ENCODE measurements at places on chromosomes 11 and 22.

DNA sequence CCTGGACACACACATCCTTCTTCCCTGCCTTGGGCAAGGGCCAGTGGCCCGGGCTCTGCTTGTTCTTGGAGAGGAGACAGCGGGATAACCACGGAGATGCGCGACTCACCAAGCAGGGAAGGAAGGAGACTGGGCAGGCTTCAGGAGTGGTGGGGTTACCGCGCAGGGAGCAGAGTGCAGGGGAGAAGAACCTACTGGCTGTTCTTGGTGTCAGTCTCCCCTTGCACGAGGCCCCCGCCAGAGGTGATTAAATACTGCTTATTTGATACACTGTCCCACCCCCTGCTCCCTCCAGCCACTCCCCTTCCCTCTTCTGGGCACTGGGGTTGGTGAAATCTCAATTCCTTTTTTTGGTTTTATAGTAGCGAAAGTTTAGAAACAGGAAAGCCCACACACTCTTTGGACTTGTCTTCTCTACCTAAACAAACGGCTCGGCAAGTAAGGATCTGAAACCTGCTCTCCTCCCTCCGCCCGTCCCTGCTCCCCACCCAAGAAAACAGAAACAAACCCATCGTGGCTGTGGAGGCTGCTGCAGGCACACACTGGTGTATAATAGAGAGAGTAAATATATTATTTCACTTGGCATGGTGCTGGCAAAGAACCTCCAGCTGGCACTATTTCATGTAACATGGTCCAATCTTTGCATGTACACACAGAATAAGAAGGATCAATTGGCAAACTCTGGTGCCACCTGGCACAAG lies 10.8 kb downstream of the LARGE2 start:
- no peak for DNase-seq

GRCh38 chr11:102662607-102663006 lies 37.5 kb upstream of the MMP20 start:
- no peak for DNase-seq

DNA sequence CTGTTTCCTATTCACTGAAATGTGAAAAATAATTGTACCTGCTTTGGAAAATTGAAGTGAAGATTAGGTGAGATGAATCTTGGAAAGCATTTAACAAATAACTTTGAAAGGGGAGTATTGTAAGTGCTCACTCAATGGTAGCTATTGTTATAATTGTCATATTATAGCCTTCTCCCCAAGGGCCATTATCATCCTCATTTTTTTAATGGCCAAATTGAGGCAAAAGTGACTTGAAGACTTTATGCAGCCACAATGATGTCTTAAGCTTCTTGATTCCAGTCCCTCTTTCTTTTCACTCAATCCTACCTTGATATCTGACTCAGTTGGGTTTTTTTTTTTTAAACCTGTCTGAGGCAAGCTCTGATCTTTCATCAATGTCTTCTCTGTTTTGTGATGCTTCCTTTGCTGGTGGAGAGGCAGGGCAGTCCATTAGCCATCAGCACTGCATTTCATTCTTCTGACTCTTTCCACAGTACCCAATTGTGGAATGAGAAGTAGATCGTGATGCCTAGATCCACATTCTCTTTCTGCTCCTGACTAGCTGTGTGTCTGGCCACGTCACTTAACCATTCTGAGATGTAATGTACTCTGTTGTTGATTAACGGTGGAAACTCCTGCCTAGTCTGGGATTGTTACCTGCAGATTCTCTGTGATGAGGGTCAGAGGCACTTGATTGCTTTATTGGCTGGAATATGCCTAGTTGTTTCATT lies 101.4 kb downstream of the DBX1 start:
- DNase-seq: no peak

DNA sequence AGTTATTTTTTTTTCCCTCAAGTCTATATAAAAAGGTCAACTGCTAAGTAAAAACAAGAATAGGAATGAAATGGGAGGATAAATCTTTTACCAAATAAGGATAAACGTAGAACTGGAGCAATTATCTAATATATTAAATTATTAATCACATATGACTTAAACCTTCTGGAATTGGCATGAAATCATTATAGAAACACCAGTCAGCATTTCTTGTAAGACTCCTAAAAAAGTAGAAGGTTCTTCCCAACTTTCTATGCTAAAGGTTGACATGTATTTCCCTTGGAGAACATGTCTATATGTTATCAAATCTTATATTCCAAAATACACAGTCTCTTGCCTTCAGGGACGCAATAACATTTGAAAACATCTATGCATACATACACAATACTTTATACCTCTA lies 143.2 kb downstream of the SBF2 start:
- DNase-seq: no peak

DNA sequence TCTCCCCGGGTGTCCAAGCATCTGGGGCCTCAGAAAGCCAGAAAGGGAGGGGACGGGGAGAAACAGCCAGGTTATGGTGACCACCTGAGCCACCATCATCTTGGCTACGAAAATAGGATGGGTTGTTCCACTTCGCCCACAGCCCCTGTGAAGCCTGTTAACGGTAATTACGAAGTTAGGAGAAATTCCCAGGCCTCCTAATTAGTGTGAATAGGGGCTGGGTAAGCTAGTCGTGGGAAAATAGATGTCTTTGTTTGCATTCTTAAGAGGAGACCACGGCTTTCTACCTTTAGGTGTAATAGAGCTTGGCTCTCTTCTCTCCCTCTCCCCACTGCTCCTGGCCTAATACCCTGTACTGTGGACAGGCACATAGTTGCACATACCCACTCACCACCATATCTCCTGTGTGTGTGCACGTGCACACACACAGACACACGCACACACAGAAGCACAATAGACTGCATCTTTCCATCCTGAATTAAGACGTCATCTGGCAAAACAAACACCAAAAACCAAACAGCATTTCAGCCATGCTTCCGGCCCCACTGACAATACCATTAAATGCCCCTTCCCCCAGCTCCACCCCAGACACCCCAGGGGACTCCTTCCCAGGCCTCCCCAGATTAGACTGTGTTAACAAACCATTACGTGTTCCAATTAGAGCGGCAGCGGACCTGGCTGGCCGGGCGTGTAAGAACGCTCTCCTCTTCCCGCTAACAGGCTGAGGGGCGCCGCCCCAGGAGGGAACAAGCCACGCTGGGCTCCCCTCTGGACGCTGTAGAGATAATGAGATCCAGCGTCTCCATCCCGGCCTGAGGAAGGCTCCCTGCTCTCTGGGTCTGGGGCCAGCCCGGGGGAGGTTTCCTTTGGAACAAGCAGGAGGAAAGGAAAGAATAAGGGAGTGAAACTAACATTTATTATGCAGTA lies 72.8 kb downstream of the TP53I11 start:
- no peak for DNase-seq

GRCh38 chr11:65298655-65299179 lies 15.9 kb upstream of the CDC42EP2 start:
- no peak for DNase-seq

DNA sequence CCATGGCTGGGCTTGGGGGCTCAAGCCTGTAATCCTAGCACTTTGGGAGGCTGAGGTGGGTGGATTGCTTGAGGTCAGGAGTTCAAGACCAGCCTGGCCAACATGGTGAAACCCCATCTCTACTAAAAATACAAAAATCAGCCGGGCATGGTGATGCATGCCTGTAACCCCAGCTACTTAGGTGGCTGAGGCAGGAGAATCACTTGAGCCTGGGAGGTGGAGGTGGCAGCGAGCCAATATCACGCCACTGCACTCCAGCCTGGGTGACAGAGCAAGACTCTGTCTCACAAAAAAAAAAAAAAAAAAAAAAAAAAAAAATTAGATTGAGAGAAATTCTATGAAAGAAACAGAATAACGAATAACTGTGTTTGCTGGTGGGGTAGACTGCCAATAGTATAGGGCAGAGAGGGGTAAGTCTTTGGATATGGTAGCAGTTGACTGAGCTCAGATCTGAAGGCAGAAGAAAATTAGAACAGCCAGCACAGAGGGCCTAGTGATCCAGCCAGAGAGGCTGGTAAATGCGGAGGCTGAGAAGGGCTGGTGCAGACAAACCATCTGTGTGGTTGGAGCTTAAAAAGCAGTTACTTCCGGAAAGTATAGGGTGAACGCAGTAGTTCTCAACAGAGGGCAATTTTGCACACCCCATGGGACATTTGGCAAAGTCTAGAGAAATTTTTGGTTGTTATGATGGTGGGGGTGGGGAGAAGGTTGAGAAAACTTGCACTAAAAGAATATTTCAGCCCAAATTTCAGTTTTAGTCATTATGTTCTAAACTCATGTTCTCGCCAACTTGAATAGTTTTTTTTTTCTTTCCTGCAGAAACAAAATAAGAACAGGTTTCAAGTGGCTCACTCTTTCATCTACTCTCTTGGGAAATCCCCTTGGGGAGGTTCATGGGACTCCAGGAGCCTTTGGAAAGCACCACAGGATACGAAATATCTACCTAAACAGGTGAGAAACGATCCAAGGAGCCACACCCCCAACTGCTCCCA lies 1.6 kb upstream of the HORMAD2 start:
- DNase-seq: no peak

DNA sequence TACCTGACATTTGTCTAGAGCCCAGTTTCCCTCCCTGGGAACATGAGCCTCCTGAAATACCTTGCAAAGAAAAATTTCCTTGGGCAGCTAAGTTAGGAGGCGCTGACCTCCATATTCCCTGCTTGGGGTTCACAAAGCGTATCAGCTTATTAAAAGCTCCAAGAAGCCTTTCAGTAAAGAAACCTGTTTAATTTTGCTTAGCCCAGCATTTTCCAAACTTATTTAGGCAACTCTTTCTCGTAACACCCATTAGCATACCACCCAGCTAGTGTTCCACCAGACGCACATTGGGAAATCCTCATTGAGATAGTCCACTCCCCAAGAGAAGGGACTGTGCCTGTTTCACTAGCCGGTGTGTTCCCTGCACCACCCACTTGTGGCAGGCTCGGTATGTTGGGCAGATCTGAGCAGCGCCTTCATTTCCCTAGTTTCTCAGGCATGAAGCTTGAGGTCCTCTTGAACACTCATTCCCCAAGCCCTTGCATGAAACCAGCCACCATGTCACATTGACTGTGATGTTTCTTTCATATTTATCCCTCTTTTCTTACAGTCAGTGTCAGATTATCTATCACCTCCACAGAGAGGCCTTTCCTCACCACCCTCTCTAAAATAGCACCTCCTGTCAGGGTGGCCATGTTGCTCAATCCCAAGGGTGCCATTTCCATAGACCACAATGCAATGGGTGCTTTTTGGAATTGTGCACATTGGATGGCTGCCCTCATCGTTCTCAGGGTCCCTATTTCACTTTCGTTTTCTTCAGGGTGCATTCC lies 12.5 kb upstream of the ELF5 start:
- no peak for DNase-seq

DNA sequence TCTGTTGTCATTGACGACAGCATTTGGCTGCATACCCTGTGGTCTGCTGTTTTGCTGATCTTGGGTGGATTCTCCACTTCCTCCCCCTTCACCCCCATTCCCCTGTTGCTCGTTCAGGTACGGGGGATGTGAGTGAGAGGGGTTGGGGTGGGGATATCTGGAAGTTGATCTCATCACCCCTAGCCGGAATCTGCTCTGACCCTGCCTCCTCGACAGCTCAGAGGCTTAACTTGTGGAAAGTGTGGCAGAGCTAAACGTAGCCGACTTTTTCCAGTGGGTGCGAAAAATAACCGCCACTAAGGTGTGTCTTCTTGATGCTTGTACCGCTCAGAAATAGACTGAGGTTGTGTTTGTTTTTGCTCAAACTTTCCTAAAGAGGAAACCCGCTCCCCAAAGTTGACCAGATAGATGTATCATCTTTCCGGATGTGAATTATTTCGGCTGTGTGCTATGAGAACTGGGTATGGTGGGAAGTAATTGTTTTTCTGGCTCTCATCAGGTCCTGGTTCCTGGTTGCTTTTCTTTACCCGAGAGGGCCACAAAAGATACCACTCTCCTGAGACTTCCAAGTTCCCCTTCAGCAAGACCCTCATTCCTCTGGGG lies 6.6 kb downstream of the ZBTB16 start:
- no peak for DNase-seq

DNA sequence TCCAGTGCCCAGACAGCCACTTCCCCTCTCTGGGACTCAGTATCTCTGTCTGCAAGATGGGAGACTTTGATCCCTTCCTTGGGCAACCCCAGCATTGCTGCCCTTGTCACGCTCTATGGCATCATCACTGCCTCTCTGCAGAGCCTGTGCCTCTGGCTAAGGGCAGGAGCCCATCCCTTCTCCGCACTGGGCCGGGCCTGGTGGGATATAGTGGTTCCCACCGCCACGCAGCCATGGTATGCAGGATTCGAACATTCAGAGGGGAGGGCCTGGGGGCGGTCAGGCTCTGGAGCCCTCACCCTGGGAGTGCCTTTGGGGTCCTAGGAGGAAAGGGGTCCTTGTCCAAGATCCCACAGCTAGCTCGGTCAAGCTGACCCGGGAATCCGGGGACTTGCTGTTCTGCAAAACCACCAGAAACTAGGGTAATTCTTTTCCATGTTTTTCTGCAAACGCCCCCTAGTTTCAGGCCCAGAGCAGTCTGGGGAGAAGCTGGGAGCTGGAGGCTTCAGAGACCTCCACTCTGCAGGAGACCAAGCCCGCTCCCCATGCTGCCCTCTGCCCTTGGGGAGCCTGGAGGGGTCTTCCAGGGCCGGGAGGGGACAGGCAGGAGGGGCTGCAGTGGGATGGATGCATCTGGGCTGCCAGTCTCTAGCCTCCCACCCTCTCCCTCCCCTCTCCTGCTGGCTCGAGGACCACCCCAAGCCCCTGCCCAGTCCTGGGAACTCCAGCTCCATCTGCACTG lies 24.4 kb upstream of the CBX7 start:
- no peak for DNase-seq

DNA sequence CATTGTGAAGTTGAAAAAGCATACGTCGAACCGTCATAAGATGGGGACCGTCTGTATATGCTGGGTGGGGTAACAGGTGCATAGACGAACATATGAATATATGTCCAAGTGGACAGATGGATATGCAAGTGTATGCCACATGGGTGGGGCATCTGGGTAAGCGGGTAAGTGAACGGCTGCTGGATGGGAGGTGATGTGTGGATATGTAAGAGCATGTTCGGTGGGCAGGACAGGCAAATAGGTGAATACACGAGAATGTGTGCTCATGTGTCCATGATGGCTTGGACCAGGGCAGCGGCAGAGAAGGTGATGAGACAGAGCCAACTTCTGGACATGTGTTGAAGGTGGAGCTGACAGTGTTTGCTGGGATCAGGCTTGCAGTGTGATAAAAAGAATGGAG lies 12.0 kb downstream of the IFITM10 start:
- DNase-seq: no peak

GRCh38 chr11:103850419-103851165 lies 185.8 kb upstream of the DDI1 start:
- DNase-seq: no peak

DNA sequence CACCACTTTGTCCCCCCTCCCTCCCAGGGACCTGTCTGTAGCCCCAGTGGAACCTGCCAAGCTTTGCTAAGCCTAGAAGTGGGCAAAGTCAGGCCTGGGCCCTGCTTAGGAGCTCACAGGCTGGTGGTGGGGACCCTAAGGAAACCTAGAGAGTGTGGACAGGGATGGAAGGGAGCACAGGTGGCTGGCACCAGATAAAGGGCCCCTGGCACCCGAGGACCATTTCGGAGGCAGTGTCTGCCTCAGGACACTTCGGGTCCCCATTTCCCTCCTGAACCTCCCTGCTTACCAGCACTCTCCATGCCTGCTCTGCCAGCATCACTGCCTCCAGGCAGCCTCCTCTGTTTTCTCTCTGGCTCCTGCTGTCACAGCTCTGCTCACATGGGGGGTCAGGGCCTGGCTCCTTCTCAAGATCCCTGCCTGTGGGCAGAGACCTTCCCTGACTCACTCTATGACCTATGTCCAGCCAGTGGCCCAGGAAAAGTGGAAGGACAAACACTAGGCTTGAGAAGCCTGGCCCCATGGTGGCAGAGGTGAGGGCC lies 13.6 kb upstream of the OMP start:
- no peak for DNase-seq

Measured in hematopoietic multipotent progenitor cell treated with erythropoietin and hydrocortisone succinate and interleukin-3 and kit ligand, for 17 days (in vitro differentiated cells).